ENCODE measurements at places on chromosomes 3 and 15.

- no peak for DNase-seq
These were observed 52.6 kb upstream of the ULK4 start for GRCh38 chr3:42014458-42014920.

DNA sequence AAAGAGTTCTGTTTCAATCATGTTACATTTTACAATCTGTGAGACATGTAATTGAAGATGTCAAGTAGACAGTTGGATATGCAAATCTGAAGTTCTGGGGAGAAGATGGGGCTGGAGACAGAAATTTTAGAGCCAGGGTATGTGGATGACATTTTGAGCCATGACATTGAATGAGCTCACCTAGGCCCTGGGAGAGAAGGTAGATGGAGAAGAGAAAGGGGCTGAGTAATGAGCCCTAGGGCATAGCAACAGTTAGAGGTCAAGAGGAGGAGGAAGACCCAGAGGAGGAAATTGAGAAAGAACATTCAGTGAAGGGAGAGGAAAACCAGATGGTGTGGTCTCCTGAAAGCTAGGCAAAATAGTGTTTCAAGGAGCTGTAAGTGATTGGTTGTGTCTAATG lies 15.3 kb downstream of the TMEM266 start:
- DNase-seq, result no peak

GRCh38 chr3:28150465-28151206 lies 90.8 kb upstream of the CMC1 start:
- no peak for DNase-seq

DNA sequence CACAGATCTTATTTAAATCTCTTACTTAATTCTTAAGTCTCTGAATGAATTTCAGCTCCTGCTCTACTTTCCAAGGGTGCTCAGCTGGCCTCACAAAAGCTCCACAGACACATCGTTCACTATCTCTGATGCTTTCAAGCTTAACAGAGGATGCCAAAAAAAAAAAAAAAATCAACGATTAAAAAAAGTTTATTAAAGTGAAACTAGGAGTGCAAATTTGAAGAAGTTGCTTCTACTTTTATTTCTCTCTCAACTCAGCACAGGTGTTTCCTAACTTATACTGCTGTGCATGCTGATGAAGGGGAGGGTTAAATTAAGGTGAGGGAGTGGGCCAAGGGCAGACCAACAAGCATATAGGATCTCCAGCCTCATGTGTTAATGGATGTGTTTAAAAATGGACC lies 157.2 kb downstream of the TIGIT start:
- no peak for DNase-seq

DNA sequence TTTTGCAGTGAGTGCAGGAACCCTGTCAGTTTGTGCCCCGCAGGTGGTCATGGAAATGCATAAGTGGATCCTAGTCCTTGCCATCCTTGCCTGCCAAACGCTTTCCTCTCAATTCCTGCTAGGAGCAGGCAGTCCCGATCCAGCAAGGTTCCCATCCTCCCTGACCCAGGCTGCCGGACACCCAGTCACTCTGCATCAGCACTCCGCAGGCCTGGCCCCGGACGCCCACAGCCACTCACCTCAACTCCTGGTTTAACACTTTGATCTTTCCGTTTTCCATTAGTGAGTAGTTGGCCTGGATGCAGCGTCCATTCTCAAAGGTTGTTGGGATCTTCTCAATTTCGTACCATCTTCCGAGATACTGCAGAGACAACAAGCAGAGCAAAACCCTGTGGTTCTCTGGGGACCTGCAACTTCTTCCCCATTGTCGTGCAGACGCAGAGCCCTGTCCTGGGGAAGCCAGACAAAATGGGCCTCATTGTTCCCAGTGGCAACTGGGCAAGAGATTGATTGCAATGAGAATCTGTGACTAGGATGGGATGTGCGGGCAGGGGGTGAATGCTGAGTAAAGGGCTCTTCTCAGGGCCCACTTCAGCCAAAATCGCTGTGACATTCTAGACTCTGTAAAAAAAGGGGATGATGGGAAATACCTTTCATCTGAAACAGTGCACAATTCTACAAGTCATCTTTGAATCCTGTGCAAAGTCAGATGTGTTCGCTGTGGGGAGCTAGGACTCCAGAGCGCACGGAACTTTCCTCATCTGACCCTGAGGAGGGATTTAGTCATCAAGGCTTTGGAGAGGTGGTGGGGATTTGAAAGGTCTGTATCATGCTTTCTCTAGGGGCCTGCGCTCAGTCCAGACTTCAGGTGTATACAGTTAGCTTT lies 9.9 kb downstream of the APOD start:
- DNase-seq, result no peak

- DNase-seq, result no peak
These were observed 25.8 kb upstream of the CSTA start for GRCh38 chr3:122299215-122299614.

GRCh38 chr15:59659366-59659765 lies 2.1 kb upstream of the GTF2A2 start:
- DNase-seq, result no peak

DNA sequence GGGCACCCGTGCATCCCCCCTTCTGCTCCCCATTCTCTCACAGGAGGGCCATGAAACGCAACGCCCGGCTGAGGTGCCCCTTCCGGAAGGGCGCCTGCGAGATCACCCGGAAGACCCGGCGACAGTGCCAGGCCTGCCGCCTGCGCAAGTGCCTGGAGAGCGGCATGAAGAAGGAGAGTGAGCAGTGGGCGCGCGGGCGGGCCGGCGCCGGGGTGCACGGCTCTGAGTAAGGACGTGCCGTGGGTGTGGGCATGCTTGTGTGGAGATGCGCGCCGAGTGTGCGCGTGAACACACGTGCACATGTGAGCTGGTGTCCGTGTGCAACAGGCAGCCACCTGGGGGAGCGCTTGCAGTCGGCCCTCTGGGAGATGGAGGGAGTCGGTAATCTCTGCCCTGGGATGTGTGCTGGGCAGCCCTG lies 28.1 kb downstream of the NR1I2 start:
- DNase-seq, result peak; percentile 59

- DNase-seq, result no peak
These were observed 134.0 kb downstream of the CMSS1 start for GRCh38 chr3:99951701-99952100.

DNA sequence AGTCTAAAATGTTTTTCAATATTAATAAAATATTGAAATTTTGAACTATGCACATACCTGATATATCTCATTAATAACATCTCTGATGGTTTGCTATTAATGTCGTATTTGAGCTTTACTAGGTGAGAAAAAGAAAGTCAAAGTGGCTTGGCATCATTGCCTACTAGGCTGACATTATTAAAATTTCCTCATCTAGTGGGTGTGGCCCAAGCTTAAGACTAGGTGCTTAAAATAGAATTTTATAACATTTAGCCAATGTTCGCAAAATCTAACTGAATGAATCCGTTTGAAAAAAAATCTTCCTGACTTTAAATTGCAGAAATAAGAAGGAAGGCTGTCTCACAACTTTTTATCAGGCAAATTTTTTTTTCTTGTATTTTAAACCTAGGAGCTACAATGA lies 46.1 kb downstream of the ABI3BP start:
- DNase-seq, result no peak

- DNase-seq, result no peak
These were observed 9.8 kb downstream of the CTXND1 start for GRCh38 chr15:80242132-80242769.

DNA sequence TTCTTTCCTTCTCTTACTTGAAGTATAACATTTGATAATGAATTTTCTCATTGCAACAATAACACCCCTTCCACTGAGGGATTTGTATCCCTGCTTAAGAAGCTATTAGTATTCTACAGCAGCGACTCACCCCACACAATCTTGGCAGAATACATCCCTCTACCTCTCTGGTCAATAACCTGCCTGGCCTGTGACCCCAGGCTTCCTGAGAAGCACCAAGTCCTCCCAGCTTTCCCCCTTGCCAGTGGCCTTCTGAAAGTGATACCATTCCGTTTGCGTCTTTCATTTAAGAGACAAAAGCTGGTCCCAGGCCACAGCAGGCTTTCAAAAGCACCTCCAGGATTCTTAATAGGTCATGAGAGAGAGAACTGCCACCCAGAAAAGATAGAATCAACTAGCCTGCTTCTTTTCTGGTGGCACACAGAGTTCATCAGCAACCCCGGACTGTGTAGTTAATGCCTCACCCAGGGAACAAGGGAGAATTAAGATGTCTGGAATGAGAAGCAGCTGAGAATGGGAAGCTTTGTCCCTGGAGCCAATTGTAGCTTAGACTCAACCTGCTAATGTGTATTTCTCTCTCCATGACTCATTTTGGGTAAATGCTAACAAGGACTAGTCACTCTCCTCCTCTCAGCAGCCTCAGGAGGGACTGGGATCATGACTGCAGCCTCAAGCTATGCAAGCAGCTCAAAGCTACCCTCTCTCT lies 101.0 kb upstream of the CPNE4 start:
- no peak for DNase-seq

- peak; percentile 91 for DNase-seq
These were observed at the start of gene SELENOS for GRCh38 chr15:101277038-101277822. Gene SELENOS (minus strand): TSS chr15:101277485. CDS start chr15:101277417, 68 bp downstream.

DNA sequence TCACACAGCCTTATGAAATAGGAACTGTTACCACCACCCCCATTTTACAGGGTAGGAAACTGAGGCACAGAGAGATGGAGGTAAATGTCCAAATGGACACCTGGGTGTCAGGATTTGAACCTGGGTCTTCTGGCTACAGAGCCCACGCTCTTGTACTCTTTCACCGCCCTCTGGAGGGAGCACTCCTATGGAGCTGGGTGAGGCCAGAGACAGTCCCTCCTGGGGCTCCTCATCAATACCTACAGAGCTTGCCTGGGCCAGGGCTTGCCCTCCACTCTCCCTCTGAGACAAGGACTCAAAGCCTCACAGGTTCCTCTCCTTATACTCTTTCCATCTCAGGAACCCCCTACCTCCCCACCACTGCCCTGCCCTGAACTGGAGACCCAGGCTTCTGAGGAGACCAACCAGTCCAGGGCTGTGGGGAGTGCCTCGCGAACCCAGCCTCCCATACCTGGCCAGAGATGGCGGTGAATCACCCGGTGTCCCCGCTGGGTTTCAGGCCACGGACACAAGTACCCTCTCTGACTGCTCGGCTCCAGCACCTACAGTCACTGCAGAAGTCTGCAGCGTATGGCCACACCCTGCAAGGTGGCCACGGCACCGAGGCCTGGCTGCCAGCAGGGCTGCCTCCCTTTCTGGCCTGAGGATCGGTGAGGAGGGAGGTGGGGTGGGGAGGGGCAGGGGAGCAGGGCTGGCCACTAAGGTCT lies 22.1 kb upstream of the ATP2B2 start:
- DNase-seq, result peak; percentile 17

GRCh38 chr3:49972656-49973055 lies 32.7 kb downstream of the RBM6 start:
- no peak for DNase-seq

DNA sequence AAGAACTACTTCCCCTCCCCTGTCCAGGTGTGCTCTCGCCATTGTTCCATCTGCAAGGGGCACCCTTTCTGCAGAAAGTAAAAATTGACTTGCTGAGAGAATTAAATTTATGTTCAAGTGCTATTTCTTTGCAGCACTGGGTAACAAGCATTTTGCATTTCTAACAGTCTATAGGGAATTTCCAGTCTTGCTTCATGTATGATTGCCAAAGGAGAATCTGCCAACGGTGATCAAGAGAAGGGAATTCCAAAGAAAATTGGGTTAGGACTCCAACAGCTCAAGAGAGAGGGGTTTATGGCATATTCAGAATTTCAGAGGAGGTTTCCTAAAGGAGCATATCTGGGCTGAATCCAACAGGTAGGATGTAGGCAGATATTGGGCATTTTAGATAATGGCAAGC lies 136.7 kb upstream of the WNT5A start:
- no peak for DNase-seq

- no peak for DNase-seq
These were observed 19.5 kb downstream of the TKT start for GRCh38 chr3:53236112-53236841.

DNA sequence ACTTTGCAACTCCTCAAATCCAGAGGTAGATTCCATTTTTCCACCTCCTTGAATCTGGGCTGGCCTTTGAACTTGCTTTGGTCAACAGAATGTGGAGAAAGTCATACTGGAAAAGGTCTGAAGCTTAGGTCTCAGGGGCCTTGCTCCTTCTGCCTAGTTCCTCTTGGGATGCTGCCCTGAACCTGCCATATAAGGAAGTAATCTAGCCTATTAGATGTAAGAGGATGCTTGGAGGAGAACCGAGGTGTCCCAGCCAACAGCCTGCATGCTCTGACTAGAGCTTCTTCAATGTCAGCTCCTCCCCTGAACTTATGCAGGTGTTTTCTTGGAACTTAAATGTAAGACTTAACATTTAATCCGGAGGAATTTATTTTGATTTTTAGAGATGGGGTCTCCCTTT lies 2.0 kb upstream of the TMED3 start:
- DNase-seq, result no peak

DNA sequence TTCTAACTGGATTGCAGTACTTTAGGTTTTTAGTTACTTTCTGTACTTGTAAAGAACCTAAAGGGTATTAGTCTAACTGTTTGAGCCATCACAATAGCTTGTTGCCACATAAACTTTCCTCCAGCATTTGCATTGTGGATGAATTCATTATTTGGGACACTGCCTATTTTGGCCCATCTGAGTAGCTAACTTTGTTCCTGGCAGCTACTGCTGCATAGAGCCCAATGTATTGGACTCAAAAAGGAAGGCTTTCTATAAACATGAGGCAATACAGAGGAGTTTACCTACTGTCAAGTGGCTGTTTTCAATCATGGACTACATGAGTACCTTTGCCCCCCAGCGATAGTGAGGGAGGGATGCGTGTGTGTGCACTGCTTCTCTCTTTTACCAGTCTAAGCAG lies 1.9 kb downstream of the ROBO2 start:
- DNase-seq, result no peak

DNA sequence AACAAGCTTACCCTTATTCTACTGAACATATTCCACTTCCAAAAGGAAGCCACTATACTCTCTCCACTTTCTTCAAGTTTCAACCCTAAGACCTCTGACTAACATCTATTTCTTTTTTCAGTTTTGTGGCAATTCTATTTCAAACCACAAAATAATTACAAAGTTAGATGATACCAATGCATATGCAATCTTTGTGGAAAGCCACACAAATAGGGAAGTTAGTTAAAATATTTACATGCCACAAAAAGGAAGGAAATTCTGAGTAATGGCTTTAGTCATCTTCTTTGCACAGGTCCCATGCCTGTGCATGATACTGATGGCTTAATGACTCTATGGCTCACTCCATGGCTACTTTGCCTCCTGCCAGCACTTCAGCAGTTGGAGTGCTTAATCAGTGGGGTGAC lies 57.0 kb upstream of the MCTP2 start:
- DNase-seq, result no peak

DNA sequence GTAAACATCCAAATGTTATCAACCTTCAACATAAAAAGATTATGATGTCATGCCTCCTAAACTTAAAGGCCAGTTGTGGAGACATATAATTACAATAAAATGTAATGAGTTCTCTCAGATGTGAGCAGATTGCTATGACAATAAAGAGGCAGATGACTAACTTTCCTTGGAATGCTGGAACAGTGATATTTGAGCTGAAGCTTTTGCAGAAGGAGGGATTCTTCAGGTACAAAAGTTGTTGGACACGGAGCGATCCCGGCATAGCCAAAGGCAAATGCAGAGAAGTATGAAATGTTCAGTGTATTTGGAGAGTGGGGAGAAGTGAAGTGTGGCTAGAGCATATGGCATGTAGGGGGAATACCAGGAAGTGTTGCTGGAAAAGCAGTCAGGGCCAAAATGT lies 520.1 kb downstream of the FGF12 start:
- DNase-seq, result no peak

All from activated CD4-positive, CD25-positive, alpha-beta regulatory T cell treated with anti-CD3 and anti-CD28 coated beads, Interleukin-2, amount 50 U/mL, for 72 hours (primary cell).